ENCODE measurements at places on chromosomes 4 and X.

GRCh38 chr4:54063737-54064316 lies 578 bp downstream of the CHIC2 start:
- DNase-seq = peak; percentile 47

- no peak for DNase-seq
Observed at GRCh38 chr4:149890531-149890930, 74.9 kb upstream of the IQCM start.

DNA sequence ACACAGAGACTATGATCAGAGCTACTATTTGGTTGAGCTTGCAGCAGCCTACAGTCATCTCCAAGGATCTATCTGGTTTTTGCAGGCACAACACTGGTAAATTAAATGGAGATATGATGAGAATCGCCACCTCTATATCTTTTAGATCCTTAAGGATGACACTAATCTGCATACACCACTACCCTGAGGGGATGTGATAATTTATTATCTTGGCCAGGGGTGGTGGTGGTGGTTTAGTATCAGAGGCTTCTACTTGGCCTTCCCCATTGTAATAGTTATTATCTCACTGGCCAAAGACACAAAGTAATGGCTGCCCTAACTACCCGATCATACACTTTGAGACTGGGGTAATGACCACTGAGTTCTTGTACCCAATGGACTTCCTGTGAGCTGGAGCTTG lies 21.2 kb downstream of the CCDC160 start:
- no peak for DNase-seq

DNA sequence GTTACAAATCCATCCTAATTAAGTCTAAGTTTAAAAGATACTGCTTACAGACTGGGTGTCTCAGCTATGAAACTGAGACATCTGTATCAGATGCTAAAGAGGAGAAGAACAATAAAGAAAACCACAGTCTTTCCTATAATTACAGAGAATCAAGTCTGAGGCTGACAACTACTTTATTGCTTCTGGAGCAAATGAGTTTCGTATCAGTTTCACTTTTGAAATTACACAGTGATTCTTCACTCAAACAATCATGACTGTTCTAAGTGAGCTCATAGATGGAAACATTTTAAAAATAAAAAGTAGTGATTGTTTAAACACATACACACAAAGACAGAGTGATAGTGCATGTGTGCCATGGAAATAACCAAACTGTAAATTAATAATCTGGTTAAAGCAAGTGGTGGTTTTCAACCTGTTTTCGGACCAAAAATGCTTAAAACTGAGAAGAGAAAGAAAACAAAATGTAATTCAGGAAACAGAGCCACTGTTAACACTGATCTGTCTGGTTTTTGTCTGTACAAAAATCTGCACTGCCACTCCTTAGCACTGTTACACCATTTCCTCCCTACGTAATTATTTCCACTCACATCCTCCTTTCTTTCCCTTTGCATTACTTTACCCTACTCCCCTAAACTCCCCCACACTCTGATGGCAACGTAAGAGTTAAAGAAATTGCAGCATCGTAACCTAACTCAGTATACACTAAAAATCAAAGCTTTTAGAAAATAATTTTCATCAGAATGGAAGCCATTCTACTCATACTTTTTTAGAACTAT lies 12.5 kb downstream of the RFC1 start:
- peak; percentile 14 for DNase-seq

GRCh38 chr4:113844369-113844768 lies 82.8 kb upstream of the CAMK2D start:
- DNase-seq = no peak

GRCh38 chr4:67632492-67632891 lies 68.5 kb downstream of the UBA6 start:
- no peak for DNase-seq

- peak; percentile 20 for DNase-seq
Observed at GRCh38 chrX:41759817-41760216, 35.8 kb downstream of the GPR82 start.

DNA sequence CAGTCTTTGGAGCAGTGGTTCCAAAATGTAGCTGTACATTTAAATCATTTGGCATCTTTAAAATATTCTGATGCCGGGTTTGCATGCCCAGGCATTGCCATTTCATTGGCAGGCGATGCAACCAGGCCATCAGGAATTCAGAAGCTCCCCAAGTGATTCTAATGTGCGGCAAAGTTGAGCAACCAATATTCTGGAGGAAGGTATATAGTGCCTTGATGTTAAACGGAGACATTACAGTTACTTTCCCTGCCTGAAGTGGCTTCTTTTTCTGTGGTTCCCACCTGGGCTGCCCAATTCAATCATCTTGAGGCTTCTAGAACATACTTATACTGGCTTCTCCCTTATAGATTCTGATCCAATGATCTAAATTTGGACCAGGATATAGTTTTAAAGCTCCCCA lies 68.7 kb upstream of the PGM2 start:
- DNase-seq = no peak

DNA sequence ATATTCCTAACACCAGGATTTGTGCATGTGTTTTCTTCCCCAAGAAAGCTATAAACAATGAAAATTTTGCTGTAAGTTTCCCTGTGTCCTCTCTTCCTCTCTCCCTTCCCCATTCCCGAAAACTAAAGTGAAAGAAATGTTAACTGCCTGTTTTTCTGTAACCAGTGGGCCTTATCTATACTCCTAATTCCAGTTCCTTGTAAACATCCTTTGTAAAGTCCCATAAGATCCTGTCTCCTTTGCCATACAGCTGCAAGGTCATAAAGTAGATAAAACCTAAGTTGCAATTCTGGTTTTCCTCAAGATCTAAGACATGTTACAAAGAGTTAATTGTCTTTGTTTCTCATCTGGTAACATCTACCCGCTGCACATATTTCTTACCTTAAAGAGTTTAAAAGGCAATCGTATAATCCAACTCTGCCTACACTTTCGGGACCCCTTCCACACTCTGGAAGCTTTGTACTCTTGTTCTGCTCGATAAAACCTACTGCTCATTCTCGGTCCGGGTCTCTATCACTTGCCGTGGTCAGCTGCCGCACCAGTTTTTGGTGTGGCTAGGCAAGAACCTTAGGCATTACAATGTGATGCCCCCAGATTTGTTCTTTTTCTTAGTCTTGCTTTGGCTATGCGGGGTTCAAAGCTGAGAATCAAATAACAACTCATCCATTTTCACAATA lies 20.5 kb downstream of the UGT2B7 start:
- DNase-seq = no peak

DNA sequence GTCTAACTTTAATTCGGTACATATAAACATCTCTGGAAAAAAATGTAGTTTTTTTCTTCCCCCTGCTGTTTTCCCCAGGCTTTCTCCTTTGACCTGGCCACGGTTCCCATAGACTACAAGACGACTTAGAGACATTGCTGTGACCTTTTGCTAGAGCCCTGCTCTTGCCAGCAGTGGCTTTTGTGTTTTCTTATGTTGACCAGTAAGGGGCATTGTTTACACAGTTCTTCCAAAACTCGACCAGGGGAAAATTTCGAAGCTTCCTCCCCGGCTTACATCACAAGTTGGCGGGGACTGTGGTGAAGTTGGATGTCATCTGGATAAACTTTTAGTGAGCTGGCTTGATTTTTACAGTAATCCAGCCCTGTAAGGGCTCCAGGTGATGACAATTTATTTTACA lies 9.3 kb downstream of the CCDC160 start:
- peak; percentile 18 for DNase-seq

DNA sequence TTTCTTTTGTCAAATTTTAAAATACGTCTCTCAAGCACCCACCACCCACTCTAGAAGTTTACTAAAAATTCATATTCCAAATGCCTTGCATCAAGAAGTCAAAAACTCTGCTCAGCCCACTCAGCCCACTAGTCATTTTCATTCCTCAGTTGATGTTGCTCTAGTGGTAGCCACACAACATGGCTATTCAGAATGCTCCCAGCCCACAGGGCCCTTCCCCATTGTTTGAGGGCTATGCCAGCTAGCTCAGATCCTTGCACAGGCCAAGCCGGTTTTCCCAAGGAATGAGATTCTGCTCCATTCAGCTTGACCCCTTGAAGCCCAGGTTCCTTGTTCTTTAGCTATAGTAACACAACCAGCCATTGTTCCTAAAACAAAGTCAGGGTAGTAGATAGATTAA lies 297.5 kb upstream of the RASGEF1B start:
- no peak for DNase-seq

DNA sequence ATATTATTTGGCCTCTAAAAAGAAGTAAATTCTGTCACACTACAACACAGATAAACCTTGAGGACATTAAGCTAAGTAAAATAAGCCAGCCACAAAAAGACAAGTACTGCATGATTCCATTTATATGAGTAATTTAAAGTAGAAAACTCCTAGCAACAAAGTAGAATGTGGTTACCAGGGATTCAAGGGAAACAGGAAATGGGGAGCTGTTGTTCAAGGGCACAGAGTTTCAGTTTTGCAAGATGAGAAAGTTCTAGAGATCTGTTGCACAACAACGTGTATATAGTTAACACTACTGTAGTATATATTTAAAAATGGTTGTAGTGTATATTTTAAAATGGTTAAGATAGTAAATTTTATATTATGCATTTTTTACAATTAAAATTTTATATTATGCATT lies 25.4 kb downstream of the SEC31A start:
- no peak for DNase-seq

GRCh38 chr4:8332038-8332857 lies 62.7 kb downstream of the HTRA3 start:
- no peak for DNase-seq

DNA sequence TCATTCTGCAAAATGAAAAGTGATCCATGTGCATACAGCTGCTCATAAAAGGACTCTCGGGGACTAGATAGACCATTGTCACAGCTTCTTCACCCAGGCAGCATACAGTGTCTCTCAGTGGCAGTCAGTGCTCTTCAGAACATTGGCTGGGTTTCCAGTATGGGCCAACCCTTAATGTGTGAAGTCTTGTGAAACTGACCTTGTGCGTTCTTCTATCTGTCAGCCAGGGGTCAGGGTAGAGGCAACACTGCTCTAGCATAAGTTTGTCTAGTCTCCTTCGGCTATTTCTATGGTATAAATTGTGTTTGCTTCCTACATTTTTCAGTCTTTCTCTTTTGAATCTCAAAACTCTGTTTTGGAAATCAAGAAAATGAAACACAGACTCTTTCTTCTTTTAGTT lies 37.0 kb upstream of the SMIM31 start:
- no peak for DNase-seq
